Naive thymus-derived CD8-positive, alpha-beta T cell (primary cell): ENCODE measurements at places on chromosomes 13 and 19. TPM values are rescaled to one million over a fixed set of nuclear protein-coding genes. Genes with fewer than 3 reads are reported as not detected.
A peak's percentile ranks its signal among the peaks of the same experiment; 100 is the strongest.

The PROZ gene
- polyA plus RNA-seq = not detected

- DNase-seq = no peak
Measured at GRCh38 chr13:114118086-114118485, 14.3 kb downstream of the RASA3 start.

The MAB21L1 gene
- not detected for polyA plus RNA-seq

DNA sequence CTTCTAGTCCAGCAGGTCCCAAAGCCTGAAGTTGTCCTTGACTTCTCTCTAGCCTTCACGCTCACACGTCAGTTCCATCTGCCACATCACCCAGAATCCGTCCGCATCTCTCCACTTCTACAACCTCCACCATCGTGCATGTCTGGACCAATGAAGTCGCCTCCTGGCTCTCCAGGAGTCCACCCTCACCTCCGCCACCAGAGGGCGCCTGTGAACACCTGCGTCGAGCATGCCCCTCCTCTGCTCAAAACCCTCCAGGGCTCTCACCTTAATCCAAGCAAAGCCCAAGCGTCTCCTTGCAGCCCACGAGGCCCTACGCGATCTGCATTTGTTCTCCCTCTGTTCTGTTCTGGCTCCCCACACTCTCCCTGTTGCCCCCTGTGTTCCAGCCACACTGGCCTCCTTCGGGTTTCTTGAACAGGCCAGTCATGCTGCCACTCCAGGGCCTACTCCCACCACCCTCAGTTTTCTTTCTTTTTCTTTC, 3.7 kb downstream of the USHBP1 start:
- DNase-seq = peak; percentile 75

The COL4A1 gene
- polyA plus RNA-seq = not detected

The C2CD4C gene
- not detected for polyA plus RNA-seq

The KCTD15 gene
- not detected for polyA plus RNA-seq

GRCh38 chr19:42635233-42635539, 40.5 kb upstream of the CEACAM8 start:
- DNase-seq = no peak

The FBN3 gene
- polyA plus RNA-seq = not detected

The GNG8 gene
- polyA plus RNA-seq = not detected

DNA sequence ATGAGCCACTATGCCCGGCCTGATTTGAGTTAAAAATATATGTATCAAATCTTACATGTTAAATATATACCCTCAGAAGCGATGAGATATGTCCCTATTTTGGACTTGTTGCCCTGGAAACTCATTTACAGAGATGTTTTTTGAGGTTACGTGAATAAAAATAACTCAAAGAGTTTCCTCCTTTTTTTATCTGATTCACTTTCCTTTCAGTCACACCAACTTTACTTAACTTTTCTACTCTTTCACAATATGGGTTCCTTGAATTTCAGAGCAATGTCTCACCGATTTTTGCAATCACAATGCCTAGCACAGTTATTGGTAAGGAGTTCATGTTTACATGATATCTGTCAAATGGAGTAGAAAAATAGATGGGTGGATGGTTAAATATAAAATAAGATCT, 2.3 kb downstream of the OR7C2 start:
- no peak for DNase-seq

The SNRPD2 gene
- polyA plus RNA-seq = 1,119 TPM

GRCh38 chr13:110648146-110648819, 32.9 kb downstream of the NAXD start:
- DNase-seq = no peak

The IRS2 gene
- polyA plus RNA-seq = 2.9 TPM

DNA sequence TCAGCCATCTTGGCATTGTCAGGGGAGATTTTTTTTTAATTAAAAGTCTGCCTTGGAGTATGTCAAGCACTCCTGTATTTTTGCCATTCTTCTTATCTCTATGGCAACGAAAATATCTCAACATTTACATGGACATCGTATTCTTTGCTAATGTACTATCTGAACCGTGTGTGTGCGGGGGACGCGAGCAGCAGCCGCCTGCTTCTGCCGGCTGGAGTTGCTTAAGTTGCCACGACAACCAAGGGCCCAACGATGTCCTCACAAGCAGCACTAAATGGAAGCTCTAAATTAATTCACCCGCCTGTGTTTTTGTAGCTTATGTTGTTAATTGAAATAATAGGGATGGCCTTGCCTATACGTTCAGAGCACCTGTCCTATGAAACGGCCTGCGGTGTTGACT, 309.5 kb downstream of the TEX29 start:
- no peak for DNase-seq

The GPR12 gene
- polyA plus RNA-seq = not detected

The TUBA3C gene
- polyA plus RNA-seq = not detected

The ELSPBP1 gene
- not detected for polyA plus RNA-seq

DNA sequence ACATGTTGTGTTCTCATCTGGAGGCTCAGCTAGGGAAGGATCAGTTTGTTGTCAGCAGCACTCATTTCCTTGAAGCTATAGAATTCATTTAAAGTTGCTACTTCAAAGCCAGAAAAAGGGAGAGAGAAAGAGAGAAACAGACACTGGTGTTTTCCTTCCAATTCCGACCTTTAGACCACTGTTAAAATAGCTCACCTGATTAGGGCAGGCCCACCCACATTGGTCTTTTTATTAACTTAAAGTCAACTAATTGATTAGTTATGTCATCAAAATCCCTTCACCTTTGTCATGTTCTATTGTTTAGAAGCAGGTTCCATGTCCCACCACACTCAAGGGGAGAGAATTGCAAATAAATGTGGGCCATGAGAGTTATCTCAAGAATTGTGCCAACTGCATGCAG, 560.2 kb downstream of the PCDH17 start:
- no peak for DNase-seq

DNA sequence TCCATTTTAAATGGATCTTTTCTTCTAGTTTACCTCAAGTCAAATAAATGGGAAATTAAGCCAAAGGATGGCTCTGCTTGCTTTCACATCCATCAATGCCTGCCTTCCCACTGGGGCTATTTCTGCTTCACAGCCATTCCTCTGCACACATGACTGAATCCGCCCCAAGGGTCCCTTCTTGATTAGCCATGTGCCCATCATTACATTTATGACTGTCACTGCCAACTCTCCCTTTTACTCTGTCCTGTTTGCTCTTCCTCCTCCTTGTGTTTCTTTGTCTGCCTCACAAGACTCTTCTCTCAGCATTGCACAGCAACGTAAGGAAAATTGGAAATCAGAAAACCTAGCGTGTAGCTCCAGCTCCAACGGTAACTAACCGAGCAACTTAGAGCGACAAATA, 410.2 kb downstream of the TBC1D4 start:
- DNase-seq = no peak

The WDR87 gene
- not detected for polyA plus RNA-seq

The SIGLECL1 gene
- not detected for polyA plus RNA-seq

DNA sequence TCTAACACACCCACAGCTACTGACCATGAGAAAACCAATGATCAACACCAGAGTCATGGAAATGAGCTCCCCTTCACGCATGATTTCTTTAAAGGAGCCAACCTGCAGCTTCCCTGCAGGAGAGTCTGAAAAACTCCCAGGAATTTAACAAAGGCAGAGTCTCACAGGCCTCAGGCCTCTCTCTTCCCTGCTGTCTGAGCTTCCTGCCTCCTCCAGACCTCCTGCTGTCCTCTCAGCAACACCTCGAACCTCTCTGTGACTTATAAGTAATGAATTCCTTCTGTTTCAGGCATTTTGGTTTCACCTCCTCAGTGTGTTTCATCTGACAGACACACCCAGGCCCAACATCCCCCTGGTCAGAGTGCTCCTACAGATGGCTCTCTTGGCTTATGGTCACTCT, 1044.4 kb downstream of the UQCRFS1 start:
- no peak for DNase-seq

GRCh38 chr13:108777421-108778420, 148.3 kb downstream of the MYO16 start:
- no peak for DNase-seq

GRCh38 chr19:1446713-1447481, 3.0 kb upstream of the APC2 start:
- DNase-seq = no peak

DNA sequence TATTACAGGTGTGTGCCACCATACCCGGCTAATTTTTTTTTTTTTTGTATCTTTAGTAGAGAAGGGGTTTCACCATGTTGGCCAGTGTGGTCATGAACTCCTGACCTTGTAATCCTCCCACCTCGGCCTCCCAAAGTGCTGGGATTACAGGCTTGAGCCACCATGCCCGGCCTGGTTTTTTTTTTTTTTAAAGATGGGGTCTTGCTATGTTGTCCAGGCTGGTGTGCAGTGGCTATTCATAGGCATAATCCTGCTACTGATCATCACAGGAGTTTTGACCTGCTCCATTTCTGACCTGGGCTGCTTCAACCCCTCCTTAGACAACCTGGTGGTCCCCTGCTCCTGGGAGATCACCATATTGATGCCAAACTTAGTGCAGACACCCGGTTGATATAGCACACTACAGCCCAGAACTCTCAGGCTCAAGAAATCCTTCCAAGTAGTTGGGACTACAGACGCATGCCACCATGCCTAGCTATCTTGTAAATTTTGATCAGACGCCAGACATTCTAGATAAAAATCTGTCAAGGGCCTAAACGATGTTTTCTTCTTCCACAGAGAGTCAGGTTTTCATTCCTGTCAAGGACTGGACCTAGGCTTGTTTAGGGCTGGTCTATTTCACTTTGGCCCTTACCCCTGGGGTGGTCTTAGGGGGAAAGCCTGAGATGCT, 9.5 kb downstream of the PLAUR start:
- DNase-seq = no peak

DNA sequence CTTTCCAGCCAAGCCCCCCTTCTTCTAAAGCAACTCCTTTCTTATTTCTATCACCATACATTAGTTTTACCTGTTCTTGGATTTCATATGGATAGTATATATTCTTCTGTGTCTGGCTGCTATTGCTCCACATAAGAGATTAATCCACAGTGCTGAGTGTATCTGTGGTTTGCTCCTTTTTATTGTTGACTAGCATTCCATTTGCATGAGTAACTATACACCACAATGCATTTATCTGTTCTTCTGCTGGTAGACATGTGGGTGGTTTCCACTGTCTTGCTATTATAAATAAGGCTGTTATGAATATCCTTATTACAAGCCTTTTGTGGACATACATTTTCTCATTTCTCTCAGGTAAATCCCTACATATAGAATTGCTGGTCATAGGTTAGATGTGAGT, 138.2 kb downstream of the SLC7A1 start:
- DNase-seq = no peak

- DNase-seq = no peak
Measured at GRCh38 chr13:100478107-100478809, 110.3 kb downstream of the GGACT start.

- no peak for DNase-seq
Measured at GRCh38 chr19:44660081-44660480, 11.2 kb upstream of the CEACAM19 start.

GRCh38 chr19:1074544-1075283, 7.7 kb downstream of the ARHGAP45 start:
- peak; percentile 99 for DNase-seq

DNA sequence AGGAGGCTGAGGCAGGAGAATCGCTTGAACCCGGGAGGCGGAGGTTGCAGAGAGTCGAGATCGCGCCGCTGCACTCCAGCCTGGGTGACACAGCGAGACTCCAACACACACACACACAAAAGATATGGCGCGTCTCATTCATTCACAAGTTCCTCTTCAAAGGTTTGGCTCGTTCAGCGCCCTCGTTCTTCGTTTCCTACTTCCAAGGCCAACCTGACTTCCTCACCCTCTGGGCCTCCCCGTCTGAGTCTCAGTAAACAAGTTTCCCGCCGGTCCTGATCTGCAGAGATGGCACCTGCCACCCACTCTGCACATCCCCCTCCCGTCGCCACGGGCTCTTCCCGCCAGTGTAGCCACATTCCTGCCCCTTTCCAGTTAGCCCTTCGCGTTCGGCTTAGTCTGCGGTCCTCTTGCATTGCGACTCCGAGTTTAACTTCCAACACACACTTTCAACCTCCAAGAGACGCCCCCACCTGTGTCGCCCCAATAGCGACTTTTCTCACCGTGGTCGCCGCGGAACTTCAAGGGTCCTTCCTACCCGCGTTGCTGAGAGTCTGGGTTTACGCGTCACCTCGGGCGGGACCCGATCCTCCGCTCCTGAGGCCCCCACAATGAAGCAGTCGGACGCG, 1.3 kb upstream of the BSG start:
- peak; percentile 72 for DNase-seq

- no peak for DNase-seq
Measured at GRCh38 chr13:111492341-111492950, 172.0 kb downstream of the TEX29 start.

DNA sequence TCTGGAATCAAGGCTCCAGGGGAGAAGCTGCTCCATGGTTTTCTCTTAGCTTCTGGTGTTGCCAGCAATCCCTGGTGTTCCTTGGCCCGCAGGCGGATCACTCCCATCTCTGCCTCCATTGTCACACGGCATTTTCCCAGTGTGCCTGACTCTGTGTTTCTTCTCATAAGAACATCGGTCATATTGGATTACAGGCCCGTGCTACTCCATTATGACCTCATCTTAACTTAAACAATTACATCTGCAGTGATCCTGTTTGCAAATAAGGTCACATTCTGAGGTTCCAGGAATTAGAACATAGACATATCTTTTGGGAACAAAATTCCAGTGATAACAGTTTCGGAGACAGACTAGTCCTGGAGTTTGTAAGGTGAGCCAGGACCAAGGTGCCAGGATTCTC, 23.5 kb upstream of the ALOX5AP start:
- no peak for DNase-seq

DNA sequence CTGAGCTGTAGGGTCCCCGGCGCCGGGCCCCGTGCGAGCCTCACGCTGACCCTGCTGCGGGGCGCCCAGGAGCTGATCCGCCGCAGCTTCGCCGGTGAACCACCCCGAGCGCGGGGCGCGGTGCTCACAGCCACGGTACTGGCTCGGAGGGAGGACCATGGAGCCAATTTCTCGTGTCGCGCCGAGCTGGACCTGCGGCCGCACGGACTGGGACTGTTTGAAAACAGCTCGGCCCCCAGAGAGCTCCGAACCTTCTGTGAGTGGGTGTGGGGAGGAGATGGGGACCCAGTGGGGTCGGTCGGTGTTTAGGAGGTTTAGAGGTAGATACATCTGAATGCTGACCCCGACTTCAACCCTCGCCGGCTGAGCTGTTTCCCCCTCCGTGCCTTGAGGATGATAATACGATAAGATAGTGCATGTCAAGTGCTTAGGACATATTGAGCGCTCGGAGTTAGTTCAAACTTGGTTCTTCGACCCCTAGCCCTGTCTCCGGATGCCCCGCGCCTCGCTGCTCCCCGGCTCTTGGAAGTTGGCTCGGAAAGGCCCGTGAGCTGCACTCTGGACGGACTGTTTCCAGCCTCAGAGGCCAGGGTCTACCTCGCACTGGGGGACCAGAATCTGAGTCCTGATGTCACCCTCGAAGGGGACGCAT, 1.9 kb downstream of the ICAM5 start:
- no peak for DNase-seq

The ZNF540 gene
- 6.6 TPM for polyA plus RNA-seq

The ZNF865 gene
- not detected for polyA plus RNA-seq

GRCh38 chr13:48078251-48078656, 16.6 kb downstream of the MED4 start:
- DNase-seq = no peak

The LRP3 gene
- polyA plus RNA-seq = not detected

- DNase-seq = no peak
Measured at GRCh38 chr13:48790199-48790598, 136.5 kb downstream of the CYSLTR2 start.

The PPP6R1 gene
- polyA plus RNA-seq = 60.9 TPM

The CADM4 gene
- not detected for polyA plus RNA-seq
